ENCODE measurements at places on chromosomes 4 and X. TPM values are rescaled to one million over a fixed set of nuclear protein-coding genes. Genes with fewer than 3 reads are reported as not detected.

MAGEA2 gene
- total RNA-seq: not detected

CT45A5 gene
- total RNA-seq: 0.46 TPM

SMARCA1 gene
- 76.1 TPM for total RNA-seq

F8A3 gene
- total RNA-seq: 1.4 TPM

MPP1 gene
- total RNA-seq: 26.1 TPM

PLXNB3 gene
- 4.6 TPM for total RNA-seq

GLRA3 gene
- total RNA-seq: 26.3 TPM

FANCB gene
- total RNA-seq: 11.3 TPM

PAGE5 gene
- total RNA-seq: not detected

HSFX2 gene
- 1.4 TPM for total RNA-seq

SSX4 gene
- not detected for total RNA-seq

Measured in diencephalon (tissue), 1 donor.